ENCODE measurements at places on chromosomes 7 and 10. TPM values are rescaled to one million over a fixed set of nuclear protein-coding genes. Genes with fewer than 3 reads are reported as not detected.

The ANK3 gene
- 11.8 TPM for polyA plus RNA-seq

The BTBD16 gene
- not detected for polyA plus RNA-seq

The OR2A7 gene
- 0.45 TPM for polyA plus RNA-seq

The ADIRF gene
- polyA plus RNA-seq, result not detected

The PAPSS2 gene
- polyA plus RNA-seq, result 0.08 TPM

The TMEM229A gene
- polyA plus RNA-seq, result not detected

The PTF1A gene
- not detected for polyA plus RNA-seq

The WNT16 gene
- polyA plus RNA-seq, result not detected

The MRPL43 gene
- polyA plus RNA-seq, result 129 TPM

The CHST15 gene
- polyA plus RNA-seq, result not detected

The AS3MT gene
- not detected for polyA plus RNA-seq

Measured in CD8-positive, alpha-beta memory T cell (primary cell).